ENCODE measurements at places on chromosomes 1 and 21. TPM values are rescaled to one million over a fixed set of nuclear protein-coding genes. Genes with fewer than 3 reads are reported as not detected.

DUSP10 gene
- 1.6 TPM for polyA plus RNA-seq

OR2L3 gene
- polyA plus RNA-seq, result not detected

CRB1 gene
- polyA plus RNA-seq, result not detected

GRCh38 chr1:59123081-59123681 is 173.7 kb upstream of the FGGY start:
- no peak for DNase-seq

NUDT17 gene
- 9.0 TPM for polyA plus RNA-seq

DNA sequence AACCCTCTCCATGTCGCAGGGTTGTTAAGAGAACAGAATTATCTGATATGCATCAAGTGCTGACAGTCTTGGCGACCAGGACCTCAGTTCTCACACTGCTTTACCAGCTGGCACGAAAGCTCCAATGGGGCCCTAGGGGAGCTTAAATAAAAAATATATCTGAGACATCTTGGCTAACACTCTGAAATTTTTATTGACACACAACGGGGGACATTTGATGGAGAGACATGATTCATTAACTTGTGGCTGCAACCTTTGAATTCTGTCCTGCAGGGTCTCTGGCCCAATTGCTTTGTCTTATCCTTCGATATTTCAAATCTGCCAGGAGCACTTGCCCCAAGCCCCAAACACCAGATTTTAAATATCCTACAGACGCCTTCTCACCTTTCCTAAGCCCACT is 567.0 kb downstream of the AJAP1 start:
- no peak for DNase-seq

DNA sequence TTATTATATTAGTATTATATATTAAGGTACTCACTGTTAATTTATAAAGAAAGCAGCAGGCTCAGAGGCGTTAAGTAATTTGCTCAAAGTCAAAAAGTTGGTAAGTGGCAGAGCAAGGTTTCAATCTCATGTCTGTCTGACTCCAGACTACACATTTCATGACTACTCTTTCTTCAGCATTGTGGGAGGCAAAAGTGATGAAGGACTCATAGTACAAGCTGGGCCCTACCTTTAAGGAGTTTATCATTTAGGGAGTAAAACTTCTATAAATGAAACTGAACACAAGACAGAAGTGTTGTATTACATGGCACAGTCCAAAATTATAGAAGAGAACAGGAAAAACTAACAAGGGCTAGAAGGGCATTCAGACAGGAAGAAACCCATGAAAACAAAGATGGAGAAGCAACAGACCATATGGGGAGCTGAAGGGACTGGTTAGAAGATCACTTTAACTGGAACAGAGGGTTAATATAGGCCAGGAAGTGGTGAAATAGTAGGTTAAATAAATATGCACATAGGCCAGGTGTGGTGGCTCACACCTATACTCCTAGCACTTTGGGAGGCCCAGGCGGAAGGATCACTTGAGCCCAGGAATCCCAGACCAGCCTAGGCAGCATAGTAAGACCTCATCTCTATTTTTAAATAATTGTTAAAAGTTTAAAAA is 11.5 kb downstream of the SORT1 start:
- DNase-seq, result no peak

DNA sequence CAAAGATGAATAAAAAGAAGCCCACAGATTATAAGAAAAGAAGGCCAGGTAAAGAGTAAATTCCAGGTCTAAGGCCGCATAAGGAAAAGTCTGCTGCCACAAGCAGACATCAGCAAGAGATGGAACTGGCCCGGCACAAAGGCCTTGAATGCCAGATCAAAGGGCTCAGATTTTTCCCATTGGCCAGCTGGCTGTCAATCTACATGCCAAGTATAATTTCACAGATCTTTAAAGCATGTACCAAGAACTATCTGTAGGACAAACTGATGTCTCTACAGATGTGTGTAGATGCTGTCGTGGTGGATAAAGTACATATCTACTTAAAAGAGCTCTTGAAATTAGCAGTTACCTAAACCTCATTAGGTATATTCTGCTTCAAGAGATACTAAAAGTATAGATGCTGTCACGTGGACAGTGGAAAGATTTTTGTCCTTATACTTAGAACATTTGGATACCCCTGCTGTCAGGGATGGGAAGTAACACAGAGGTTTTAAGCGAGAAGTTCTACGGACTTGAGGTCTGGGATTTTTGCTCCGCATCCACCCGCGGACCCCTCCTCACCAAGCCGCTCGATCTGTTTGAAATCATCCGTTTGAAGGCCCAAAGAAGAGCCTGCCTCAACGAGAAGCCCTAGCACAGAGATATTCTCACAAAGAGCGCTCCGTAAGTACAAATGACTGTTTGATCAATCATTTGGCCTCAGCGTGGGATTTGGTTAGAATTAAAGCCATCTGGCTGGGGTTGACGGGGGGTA is 10.1 kb downstream of the GLIS1 start:
- DNase-seq, result no peak

MSH4 gene
- 0.01 TPM for polyA plus RNA-seq

DNA sequence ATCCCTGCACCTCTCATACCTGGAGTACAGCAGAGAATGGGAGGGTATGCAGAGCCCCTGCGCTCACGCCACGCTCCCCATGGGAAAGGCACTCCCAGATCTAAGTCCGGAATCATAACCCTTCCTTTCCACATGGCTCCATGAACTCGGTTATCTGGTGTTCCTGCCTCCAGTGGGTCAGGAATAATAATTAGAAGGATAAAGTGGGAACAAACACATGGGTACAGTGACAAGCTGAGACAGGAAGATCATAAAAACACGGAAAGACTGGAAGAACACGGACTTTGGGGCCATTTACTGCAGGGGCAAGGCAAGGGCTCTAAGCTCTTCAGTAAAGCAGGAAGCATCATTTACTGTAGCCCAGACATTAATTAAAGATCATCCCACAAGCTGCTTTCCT is 48.6 kb downstream of the FOXO6 start:
- no peak for DNase-seq

GJB5 gene
- not detected for polyA plus RNA-seq

GRCh38 chr1:246291127-246291526 is 216.0 kb downstream of the SMYD3 start:
- DNase-seq, result no peak

DNA sequence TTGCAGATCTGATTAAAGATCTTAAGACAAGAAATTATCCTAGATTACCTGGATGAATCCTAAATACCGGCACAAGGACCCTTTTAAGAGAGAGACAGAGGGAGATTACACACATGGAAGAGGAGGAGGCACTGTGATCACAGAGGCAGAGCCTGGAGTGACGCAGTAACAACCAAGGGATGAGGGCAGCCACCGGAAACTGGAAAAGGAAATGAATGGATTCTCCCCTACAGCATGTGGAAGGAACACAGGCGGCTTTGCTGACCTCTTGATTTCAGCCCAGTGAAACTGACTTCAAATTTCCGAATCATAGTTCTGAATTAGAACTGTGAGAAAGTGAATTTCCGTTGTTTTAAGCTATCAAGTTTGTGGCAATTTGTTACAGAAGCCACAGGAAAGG is 50.2 kb upstream of the IVNS1ABP start:
- DNase-seq, result peak; percentile 85

TBX15 gene
- 0.01 TPM for polyA plus RNA-seq

DNA sequence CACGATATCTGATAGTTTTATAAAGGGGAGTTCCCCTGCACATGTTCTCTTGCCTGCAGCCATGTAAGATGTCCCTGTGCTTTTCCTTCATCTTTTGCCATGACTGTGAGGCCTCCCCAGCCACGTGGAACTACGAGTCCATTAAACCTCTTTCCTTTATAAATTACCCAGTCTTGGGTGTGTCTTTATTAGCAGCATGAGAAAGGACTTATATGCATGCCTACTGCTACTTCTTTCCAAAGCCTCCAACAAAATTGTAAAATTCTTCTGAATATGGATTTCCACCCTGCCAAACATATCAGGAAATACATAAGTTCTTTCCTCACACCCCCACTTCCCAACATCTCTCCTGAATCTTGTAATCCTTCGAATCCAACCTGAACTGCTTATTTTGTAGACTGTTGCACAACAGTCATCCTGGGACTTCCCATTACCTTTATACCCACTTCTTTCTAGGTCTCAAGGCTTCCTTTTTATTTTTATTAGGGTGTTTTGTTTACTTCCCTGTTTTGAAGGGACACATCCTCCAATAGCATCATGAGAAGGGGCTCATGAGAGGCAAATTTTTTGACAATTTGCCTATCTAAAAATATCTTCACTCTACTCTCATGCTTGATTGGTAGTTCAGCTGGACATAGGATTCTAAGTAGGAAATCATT is 67.5 kb upstream of the MUTYH start:
- no peak for DNase-seq

DNA sequence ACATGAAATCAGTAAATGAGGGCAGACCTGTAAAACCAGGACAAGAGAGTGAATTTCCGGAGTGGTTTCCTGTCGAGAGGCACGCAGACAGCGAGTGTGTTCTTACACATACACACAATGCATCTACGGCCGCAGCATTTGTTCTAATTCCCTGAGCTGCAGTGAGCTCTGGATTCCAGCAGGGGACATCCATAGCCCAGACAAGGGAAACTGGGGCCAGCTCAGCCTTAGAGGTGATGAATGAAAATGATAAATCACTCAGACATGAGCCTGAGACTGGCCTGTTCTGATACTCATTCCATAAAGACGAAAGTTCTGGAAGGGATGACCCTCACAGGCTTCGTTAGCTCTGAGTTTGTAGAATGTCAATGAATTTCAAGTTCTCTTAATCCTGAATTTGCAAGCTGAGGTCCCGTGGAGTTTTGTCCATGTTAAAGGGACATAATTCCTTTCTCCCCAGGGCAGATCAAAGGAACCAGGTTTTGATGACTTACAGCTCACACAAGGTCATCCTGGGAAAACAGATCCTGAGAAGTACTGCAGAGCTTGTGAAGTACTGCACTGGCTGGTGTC is 207.9 kb upstream of the C1orf87 start:
- peak; percentile 92 for DNase-seq

- DNase-seq, result no peak
Observed at GRCh38 chr21:34813266-34813894, 144.6 kb downstream of the CLIC6 start.

IL10 gene
- polyA plus RNA-seq, result not detected

DNA sequence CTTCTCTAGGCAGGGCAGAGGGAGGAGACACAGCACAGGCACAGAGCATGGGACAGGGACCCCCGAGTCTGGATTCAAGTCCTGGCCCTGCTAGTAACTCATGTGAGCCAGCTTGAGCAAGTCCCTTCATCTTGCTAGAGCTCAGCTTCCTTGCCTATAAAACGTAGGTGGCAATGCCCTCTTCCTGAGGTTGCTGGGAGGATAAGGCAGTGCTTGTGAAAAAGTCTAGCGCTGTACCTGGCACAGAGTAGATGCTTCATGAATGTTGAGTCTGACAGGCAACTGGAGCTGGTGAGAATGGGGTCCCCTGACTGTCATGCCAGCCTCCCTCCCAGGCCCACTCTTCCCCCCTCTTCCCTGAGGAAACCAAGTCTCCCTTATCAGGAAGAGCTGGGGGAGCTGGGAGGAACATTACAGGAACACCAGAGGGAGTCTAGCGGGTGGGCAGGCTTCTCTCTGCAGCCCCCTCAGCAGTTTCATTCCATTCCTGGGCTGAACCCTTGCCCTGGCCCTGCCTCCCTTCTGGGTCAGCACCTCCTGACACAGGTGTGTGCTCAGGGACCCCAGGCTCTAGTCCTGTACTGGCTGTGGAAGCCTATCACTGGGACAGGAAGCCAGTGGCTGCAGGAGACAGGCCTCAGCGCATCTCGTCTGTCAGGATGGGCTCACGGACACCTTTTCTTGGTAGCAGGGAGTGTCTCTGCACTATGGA is 9.9 kb downstream of the CHRNB2 start:
- DNase-seq, result no peak

HDAC1 gene
- 141 TPM for polyA plus RNA-seq

TMEM39B gene
- polyA plus RNA-seq, result 78.1 TPM

PLOD1 gene
- 424 TPM for polyA plus RNA-seq

NPPB gene
- not detected for polyA plus RNA-seq

CYP2J2 gene
- polyA plus RNA-seq, result 0.06 TPM

S100A3 gene
- 1.3 TPM for polyA plus RNA-seq

GRCh38 chr21:27480841-27481261 is 514.0 kb upstream of the ADAMTS5 start:
- no peak for DNase-seq

RPF1 gene
- 15.3 TPM for polyA plus RNA-seq

GRCh38 chr1:205750138-205751035 is at the start of gene NUCKS1:
Gene NUCKS1 (minus strand): TSS chr1:205750182. CDS start chr1:205749973, 209 bp downstream.
- DNase-seq, result peak; percentile 98

DNA sequence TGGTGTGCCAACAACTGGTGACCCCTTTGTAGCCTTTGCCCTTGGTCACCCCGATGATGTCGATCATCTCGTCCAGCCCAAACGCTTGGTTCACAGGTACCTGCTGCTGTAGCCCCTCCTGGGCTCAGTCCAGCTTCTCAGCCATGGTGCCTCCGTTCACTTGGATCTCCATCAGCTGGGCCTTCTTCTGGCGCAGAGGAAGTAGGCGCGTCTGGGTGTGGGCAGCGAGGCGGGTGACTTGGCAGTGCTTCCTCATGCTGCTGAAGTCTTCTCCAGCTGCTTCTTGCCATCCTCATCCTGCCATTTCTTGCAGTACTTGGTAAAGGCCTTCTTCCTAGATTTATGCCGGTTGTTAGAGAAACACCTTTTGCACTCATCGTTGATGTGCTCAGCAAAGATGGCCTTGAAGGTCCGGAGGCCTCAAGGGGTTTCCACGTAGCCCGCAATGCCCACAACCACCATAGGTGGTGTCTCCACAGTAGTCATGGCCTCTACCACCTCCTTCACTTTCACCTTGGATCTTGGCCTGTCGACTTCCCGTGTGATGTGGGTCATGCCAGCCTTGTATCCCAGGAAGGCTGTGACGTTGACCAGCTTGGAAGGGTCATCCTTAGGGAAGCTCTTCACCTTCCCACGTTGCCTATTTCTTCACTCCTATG is 13.0 kb downstream of the DOP1B start:
- no peak for DNase-seq

DNA sequence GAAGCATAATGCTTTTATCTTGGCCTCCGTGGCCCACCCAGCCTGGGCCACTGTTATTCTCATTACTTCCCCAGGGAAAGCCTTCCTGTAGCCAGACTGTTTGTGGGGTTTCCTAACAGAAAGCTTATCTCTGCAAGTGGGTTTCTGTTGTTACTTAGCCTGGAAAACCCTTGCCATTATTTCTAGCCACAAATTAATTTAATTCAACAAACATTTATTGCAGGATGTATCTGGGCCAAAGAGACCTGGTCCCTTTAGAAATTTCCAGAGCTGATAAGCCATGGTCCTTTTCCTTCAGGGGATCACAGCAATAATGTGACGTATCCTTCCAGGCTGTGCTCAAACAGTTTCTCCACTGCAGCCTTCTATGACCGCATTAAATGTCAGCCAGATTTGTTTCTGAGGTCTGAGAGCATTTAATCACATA is 20.9 kb downstream of the TNN start:
- DNase-seq, result no peak

HCN3 gene
- 4.6 TPM for polyA plus RNA-seq

- DNase-seq, result no peak
Observed at GRCh38 chr1:91245435-91245834, 159.2 kb downstream of the HFM1 start.

GRCh38 chr1:75423616-75424015 is 187.3 kb downstream of the SLC44A5 start:
- peak; percentile 24 for DNase-seq

RPTN gene
- not detected for polyA plus RNA-seq

Data from endothelial cell of umbilical vein (primary cell).